ENCODE measurements at places on chromosomes 11 and 22. TPM values are rescaled to one million over a fixed set of nuclear protein-coding genes. Genes with fewer than 3 reads are reported as not detected.

GRCh38 chr22:37926358-37926757 lies 20.3 kb downstream of the MICALL1 start:
- H3K27ac ChIP-seq = no peak overlapping the region
- H3K27me3 ChIP-seq = no peaks in the 10 kb centered on the region
- no peak for DNase-seq
- no peak overlapping the region for H3K4me3 ChIP-seq

The CRYBB3 gene
- 0.67 TPM for total RNA-seq

- no peak overlapping the region for H3K27ac ChIP-seq
- H3K4me1 ChIP-seq = peaks cover 5% of the 10 kb centered on the region
- no peak overlapping the region for H3K4me3 ChIP-seq
- H3K36me3 ChIP-seq = no peaks in the 10 kb centered on the region
Observed at GRCh38 chr11:13215149-13215548, 62.4 kb upstream of the BMAL1 start.

DNA sequence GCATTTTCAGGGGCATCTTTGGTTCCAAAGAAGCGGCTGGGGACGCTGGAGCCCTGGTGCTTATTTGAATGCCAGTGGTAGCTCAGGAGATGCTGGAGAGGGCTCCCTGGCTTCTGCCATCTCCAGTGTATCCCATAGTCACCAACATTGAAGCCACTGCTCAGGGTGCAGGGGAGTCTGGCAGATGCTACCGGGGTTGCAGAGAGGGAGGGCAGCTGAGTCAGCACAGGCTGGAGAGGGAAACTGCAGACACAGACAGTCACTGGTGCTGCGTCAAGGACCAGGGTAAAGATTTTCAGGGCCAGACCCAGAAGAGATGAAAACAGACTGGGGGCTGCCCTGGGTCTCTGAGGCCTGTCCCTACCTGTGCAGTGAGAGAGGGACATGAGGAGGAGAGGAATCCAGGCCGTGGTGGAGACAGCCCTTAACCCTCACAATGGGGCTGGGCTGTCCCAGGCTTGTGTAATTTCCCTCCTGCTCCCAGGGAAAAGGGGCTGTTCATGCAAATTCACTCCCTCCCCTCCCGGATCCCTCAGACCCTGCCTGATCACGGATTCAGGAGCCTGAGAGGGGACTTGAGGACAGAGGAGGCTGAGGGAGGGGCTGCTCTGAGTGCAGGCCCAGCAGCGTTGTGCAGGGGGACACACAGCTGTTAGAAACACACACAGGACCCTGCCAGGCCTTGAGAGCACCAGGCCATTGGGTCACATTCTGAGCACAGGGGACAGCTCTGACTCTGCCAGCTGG lies 126.9 kb upstream of the GRK3 start:
- no peaks in the 10 kb centered on the region for H3K27me3 ChIP-seq
- no peaks in the 10 kb centered on the region for H3K4me1 ChIP-seq
- no peak overlapping the region for H3K27ac ChIP-seq
- H3K36me3 ChIP-seq = no peaks in the 10 kb centered on the region

The PGA4 gene
- not detected for total RNA-seq

DNA sequence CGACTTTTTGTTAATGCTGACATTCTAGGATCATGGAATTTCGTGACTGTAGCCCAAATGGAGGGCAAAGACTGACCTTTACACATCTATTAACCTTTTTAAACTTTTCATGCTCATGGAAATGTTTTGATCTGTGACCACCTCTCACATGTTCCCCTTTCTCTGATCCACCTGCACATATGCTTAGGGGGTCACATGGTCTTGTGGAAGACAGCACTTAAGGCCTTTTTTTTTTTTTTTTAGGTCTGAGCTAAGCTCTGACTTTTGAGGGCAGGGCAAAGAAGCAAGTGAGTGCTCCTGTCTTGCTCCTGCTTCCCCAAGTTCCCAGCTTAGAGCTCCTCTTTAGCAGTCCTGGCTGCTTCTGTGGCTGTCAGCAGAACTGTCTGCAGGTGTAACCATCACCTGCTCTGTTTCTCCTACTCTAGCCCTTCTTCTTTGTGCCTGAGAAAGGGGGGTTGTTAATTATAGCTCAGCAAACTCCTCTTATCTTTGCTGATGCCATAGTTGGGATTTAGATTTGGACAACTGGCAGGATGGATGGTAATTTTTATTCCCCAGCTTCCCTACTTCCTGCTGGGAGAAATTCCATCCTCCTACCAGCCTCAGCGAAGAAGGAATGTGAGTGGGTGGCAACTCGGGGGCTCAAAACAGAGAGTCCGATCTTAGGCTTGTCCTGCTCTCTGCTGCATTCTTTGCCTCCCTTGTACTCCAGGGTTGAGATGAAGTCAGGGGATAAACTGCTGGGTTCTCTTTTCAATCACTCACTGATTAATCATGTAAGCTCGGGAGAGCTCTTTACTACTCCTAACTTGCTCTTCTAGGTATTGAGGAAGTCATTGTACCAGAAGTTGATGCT lies 64.4 kb downstream of the GRAMD1B start:
- H3K4me1 ChIP-seq = no peaks in the 10 kb centered on the region
- peaks cover 23% of the 10 kb centered on the region for H3K27me3 ChIP-seq
- DNase-seq = no peak
- H3K36me3 ChIP-seq = no peaks in the 10 kb centered on the region
- H3K4me3 ChIP-seq = no peak overlapping the region
- H3K27ac ChIP-seq = no peak overlapping the region

- H3K27ac ChIP-seq = no peak overlapping the region
- no peak overlapping the region for H3K4me3 ChIP-seq
- H3K36me3 ChIP-seq = no peaks in the 10 kb centered on the region
- no peaks in the 10 kb centered on the region for H3K4me1 ChIP-seq
- no peak for DNase-seq
Observed at GRCh38 chr11:73536961-73537360, 61.0 kb downstream of the FAM168A start.

The PPP2R1B gene
- 57.7 TPM for total RNA-seq

DNA sequence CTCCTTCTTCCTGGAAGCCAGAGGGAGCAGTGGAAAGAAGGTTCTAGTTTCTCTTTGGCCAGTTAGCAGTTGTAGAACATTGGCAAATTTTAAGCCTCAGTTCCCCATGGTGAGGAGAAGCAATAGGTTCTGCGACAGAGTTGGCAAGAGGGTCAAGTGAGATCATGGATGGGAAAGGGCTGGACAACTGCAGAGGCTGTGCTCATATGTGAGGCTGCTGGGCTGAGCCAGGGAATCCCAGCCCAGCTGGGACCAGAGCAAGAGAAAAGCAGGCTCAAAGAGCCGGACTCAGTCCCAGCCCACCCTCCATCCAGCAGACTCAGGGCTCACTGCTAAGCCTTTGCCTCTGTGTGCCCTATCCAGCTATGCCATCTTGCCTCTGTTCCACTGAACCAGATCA lies 66.8 kb upstream of the MYOD1 start:
- no peak overlapping the region for H3K4me3 ChIP-seq
- H3K27me3 ChIP-seq = no peaks in the 10 kb centered on the region
- no peaks in the 10 kb centered on the region for H3K36me3 ChIP-seq

- no peak for DNase-seq
- no peak overlapping the region for H3K4me3 ChIP-seq
- no peaks in the 10 kb centered on the region for H3K27me3 ChIP-seq
- no peak overlapping the region for H3K27ac ChIP-seq
- no peaks in the 10 kb centered on the region for H3K4me1 ChIP-seq
Observed at GRCh38 chr11:30749268-30749667, 163.1 kb upstream of the MPPED2 start.

DNA sequence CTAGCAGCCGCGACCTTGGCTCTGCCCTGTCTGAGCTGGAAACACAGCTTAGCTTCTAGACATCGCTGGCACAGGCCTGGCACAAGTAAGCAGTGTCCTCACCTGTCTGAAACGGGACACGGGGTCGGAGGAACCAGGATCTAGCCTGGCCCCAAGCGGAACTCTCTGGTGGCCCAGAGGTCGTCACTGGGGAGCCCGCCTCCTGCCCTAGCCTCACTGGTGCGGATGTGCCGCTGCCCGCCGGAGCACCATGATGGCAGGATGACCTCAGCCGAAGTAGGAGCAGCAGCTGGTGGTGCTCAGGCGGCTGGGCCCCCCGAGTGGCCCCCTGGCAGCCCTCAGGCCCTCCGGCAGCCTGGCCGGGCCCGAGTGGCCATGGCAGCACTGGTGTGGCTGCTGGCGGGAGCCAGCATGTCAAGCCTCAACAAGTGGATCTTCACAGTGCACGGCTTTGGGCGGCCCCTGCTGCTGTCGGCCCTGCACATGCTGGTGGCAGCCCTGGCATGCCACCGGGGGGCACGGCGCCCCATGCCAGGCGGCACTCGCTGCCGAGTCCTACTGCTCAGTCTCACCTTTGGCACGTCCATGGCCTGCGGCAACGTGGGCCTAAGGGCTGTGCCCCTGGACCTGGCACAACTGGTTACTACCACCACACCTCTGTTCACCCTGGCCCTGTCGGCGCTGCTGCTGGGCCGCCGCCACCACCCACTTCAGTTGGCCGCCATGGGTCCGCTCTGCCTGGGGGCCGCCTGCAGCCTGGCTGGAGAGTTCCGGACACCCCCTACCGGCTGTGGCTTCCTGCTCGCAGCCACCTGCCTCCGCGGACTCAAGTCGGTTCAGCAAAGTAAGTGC lies 871 bp downstream of the SLC35E4 start:
- peak overlapping the region; percentile 73 for H3K4me3 ChIP-seq
- H3K27ac ChIP-seq = peak overlapping the region; percentile 75
- peaks cover 10% of the 10 kb centered on the region for H3K4me1 ChIP-seq
- no peak for DNase-seq
- no peaks in the 10 kb centered on the region for H3K36me3 ChIP-seq

The SAA1 gene
- total RNA-seq = 7.9 TPM

The MS4A13 gene
- not detected for total RNA-seq

The PIK3IP1 gene
- total RNA-seq = 3.6 TPM

GRCh38 chr11:39144351-39145130 lies 2314.9 kb downstream of the LRRC4C start:
- H3K27ac ChIP-seq = no peak overlapping the region
- no peaks in the 10 kb centered on the region for H3K36me3 ChIP-seq
- DNase-seq = no peak
- no peak overlapping the region for H3K4me3 ChIP-seq

DNA sequence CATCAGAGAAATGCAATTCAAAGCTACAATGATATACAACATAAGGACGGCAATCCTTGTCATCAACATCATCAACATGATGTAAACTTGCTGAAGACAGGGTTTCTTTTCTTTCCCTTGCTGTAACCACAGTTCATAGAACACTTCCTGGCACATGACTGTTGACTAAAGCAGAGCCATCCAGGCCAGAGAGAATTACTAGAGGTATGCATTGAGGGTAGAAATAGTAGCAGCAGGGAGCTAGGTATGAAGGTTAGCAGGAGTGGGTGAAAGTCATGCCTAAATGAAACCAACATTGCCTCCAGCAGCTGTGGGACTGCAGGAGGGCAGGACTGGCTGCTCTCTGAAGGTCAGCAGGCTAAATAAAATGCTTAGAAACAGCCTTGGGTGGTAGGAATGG lies 103.7 kb downstream of the LRRC32 start:
- no peak overlapping the region for H3K4me3 ChIP-seq
- DNase-seq = no peak
- H3K27ac ChIP-seq = no peak overlapping the region
- no peaks in the 10 kb centered on the region for H3K36me3 ChIP-seq
- no peaks in the 10 kb centered on the region for H3K4me1 ChIP-seq
- H3K27me3 ChIP-seq = peaks cover 2% of the 10 kb centered on the region

DNA sequence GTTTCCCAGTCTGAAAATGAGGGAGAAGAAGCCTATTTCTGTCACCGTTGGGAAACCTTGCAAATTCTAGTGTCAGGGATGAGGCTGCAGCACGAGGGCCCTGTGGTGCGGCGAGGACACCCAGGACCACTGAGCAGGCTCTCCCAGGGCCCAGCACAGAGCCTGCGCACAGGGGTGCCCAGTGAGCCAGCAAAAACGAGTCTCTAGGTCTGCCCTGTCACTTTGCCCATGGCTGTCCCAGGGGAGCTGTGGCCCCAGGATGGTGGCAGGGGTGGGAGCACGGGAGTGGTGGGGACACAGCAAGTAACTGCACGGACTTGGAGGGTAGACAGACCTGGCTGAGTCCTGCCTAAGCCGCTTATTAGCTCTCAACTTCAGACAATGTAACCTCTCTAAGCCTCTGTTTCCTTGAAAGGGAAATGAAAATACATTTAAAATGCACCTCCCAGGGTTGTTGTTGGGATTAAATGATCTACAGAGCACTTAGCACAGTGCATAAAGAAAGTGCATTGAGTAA lies 44.2 kb downstream of the DSCAML1 start:
- no peaks in the 10 kb centered on the region for H3K4me1 ChIP-seq
- no peaks in the 10 kb centered on the region for H3K36me3 ChIP-seq
- no peak overlapping the region for H3K4me3 ChIP-seq
- DNase-seq = no peak

DNA sequence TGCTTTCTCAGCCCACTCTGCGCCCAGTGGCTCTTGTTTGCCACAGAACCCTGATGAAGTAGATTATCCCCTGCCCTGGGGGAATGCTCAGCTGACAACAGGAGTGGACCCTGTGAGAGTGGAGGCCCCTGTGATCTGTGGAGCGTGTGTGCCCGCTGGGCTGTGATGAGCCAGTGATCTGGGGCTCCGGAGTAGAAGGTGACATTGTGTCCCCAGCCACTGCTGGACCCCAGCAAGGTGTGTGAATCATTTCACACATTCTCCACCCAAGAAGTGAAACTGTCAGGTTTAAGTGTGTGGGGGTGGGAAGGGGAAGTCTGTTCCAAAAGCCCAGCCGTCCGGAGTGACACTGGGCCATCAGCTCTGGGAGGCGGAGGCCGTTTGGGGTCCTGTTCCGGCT lies 33.1 kb upstream of the GRAMD4 start:
- no peak overlapping the region for H3K27ac ChIP-seq
- no peak overlapping the region for H3K4me3 ChIP-seq
- H3K27me3 ChIP-seq = no peaks in the 10 kb centered on the region
- H3K4me1 ChIP-seq = peaks cover 4% of the 10 kb centered on the region
- no peak for DNase-seq

- H3K27me3 ChIP-seq = no peaks in the 10 kb centered on the region
- H3K36me3 ChIP-seq = no peaks in the 10 kb centered on the region
- no peak overlapping the region for H3K27ac ChIP-seq
- H3K4me1 ChIP-seq = no peaks in the 10 kb centered on the region
Observed at GRCh38 chr22:24009227-24010017, 1.7 kb upstream of the CABIN1 start.

DNA sequence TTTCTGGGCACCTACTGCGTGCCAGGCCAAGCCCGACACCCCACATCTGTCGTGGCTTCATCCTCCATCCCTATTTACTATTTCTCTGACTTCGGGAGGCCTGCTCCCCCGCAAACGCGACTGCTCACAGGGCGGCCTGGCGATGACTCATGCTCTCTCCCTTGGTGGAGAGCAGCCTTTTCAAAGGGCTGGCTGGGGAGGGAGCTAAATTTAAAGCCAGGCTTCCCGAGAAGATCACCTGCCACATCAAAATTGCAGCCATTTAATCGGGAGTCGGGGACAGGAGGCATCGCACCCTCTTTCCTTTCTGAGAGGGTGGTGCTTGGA lies 24.9 kb upstream of the SHISAL1 start:
- no peak overlapping the region for H3K27ac ChIP-seq
- H3K36me3 ChIP-seq = no peaks in the 10 kb centered on the region
- peaks cover 4% of the 10 kb centered on the region for H3K4me1 ChIP-seq
- H3K4me3 ChIP-seq = no peak overlapping the region
- no peaks in the 10 kb centered on the region for H3K27me3 ChIP-seq

GRCh38 chr11:60347084-60347797 lies 20.2 kb downstream of the MS4A6E start:
- H3K27ac ChIP-seq = no peak overlapping the region
- H3K4me3 ChIP-seq = no peak overlapping the region
- DNase-seq = no peak
- peaks cover 2% of the 10 kb centered on the region for H3K27me3 ChIP-seq

The RNF121 gene
- total RNA-seq = 69.6 TPM
